ENCODE measurements at places on chromosomes 12 and 14.

- no peak for DNase-seq
Measured at GRCh38 chr12:10113075-10113474, 14.3 kb upstream of the CLEC1A start.

DNA sequence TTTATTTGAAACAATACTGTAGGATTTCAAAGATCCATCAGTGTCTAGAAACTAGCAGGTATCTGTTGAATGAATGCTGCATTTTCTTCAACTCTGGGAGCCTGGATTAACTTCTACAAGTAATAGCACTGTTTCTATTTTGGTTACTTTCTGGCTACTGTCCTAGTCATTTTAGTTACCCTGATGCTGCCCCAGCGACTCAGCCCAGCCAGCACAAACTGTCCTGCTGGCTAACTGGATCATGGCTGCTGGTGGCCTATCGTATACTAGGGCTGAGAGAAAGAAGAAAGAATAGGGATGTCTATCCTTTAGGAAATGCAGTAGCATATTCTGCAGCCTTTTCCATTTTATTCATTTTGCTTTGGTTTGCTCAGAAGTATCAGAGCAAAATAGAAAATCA, 53.9 kb downstream of the NTN4 start:
- DNase-seq = no peak

GRCh38 chr12:57619434-57620244, 8.4 kb downstream of the ARHGEF25 start:
- peak; percentile 91 for DNase-seq

DNA sequence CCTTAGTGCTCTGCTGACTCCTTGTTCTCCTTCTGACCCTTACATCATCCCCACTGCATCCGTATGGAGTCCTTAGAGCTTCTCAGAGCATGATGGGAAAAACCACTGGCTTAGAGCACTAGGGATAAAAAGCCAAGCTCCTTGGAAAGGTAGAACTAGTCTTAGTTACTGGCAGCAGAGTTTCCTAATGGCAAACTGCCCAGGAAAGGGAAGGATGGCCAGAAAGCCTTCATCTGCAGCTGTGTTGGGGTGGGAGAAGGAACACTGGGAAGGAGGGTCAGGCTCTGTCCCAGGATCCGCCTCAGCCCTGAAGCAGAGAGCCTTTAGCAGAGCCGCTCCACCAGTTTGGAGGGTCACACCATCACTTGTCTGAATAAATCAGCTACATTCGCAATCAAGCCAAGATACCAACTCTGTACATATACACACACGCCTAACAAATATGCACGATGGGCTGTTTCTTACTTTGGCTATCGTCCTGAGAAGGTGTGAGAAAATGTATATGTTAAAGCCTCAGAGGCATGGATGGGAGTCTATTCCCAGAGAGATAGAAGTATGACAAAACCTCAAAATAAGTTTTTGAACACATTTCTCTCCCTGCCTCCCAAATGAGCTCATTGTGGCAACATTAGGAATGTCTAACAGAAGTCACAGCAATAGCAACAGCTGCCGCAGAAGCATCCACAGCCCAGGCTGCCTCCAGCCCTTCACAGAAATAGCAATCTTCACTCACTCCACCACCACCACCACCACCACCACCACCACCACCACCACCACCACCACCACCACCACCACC, 18.6 kb upstream of the GALNT8 start:
- no peak for DNase-seq

DNA sequence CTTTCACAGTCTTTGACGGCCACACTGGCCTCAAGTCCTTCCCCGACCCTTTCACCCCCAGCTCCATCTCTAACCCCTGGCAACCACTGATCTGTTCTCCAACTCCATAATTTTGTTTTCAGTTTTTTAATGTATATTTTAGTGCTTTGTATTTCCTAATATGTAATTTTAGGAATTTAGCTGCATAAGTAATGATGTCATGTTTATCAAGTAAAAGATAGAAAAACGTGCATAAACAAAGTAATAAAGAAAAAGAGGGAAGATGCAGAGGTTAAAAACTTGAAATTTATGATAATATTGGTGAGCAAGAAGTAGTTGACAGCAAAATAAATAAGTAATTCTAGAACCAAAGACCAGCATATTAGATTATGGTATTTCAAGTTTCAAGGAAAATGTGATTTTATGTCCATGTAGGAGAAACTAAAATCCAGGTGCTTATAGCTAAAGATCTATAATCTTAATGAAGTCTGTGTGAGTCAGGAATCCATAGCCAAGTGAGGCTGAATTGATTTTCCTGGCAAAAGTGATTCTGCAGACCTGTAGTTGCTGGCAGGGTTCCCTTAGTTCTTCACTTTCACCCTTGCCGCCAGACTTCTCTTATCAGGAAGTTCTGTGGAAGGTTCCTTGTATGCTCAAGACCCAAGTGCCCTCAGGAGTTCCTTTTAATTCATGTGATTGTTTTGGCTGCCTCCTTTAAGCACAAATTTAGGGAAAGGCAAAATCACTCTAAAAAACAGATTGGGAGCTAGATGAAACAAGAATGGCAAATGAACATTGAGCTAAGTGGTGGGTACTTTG, 24.4 kb downstream of the FBXW8 start:
- DNase-seq = no peak

Data from endodermal cell (in vitro differentiated cells).